ENCODE measurements at places on chromosomes 2 and 18.
A peak's percentile ranks its signal among the peaks of the same experiment; 100 is the strongest.

- no peak for DNase-seq
Measured at GRCh38 chr2:149360106-149360505, 29.7 kb downstream of the LYPD6 start.

- no peak for DNase-seq
Measured at GRCh38 chr2:126946318-126947102, 47.8 kb downstream of the TEX51 start.

DNA sequence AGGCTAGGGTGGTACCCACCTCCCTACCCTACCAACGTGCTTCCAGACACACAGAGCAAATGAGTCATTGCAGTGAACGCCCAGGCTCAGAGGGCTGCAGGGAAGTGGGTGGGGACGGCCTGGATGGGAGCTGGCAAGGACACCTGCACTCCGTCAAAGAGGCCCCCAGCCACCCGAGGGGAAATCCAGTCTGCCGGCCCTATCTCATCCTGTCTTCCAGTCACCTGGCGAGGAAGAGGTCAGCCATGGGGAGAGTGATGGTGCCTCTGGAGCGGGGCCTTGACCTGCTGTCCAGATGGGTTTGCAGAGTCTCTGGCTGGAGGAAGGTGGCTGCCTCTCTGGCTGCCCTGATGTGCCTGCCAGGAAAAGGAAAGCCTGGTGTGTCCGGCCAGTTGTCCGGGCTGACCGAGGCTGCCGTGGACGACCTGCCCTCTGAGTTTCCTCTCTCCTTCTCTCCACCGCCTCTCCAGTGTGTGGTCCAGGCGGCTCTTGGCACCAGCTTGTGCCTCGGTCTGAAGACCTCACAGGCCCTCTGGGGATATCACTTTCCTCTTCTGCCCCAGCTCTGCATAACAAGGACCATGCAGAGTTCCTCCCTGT lies 209.7 kb upstream of the COPS8 start:
- DNase-seq: no peak

DNA sequence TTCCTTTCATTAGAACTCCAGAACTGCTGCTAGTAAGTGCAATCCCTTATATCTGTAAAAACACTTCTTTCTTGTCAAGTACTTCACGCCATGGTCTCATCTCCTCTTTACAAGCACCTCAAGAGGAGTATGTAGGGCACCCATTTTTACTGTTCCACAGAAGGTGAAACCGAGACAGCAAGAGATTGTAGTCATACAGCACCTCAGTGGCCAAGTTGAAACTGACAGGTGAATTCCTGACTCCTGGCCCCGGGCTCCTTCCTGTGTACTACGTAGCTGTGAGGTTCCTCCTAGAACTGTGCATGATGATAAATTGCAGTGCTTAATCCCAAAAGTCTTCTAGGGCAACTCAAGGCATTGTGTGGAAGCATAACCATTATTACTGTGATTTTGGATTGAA lies 131.5 kb upstream of the MEIS1 start:
- no peak for DNase-seq

- DNase-seq: no peak
Measured at GRCh38 chr2:203603456-203604389, 68.6 kb upstream of the RAPH1 start.

GRCh38 chr2:83471655-83472054 lies 987.4 kb downstream of the SUCLG1 start:
- DNase-seq: peak; percentile 52

GRCh38 chr2:109195193-109196045 lies 66.4 kb downstream of the SH3RF3 start:
- DNase-seq: no peak

DNA sequence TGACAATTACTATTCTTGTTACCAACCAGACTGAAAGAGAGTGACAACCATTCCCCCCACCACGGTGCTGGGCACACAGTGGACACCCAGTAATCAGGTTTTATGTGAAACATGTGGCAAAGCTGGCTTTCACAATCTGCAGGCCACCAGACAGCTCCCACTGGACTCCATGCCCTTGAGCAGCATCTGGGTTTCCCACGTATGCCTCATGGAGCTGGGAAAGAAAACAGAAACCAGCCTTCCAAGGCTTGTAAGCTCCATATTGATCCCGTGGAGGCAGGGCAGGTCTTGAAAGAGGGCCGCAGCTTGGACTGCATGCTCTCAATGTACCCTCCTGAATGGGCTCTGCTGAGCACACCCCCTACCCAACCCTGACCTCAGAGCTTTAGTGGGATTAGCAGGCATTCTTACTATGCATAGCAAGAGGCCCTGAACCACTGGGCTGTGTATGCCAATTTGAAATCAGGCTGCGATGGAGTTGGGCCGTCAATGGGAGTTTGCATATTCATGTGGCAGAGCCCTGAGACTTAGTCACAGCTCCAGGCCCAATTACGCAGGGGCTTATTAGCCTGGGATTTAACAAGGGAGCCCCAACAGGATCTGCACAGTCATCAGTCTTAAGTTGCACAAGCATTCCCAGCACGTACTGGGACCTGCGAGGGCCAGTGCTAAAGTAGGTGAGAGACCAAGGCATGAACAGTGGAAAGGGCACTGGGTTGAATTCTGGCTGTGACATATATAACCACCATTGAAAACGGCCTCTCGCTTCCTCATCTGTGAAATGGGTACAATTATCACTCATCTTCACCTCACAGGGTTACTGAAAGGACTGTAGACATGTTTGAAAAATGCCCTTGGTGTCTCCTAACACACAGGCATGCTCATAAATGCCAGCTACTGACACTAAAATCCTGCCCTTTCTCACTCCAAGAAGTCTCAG lies 10.5 kb downstream of the C1QL2 start:
- no peak for DNase-seq

DNA sequence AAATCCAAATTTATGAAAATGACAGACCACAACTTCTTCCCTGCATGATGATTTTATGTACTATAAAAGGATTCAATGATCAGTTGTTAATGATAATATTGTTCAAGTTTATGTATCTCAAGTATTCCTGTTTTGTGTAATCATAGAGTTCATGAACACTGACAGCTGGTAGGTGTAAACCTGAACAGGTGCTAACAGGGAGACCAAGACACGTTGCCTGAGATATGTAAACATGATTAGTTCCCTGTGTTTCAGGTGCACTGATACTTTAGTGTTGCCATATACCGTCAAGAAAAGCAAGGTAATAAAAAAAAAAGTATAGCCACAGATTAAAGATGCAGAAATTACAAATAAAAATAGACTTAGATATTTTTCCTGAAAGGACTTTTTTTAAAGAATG lies 131.8 kb downstream of the BAZ2B start:
- DNase-seq: no peak

- no peak for DNase-seq
Measured at GRCh38 chr2:162317861-162318327, 590 bp downstream of the IFIH1 start.

- DNase-seq: no peak
Measured at GRCh38 chr18:43868497-43868995, 591.3 kb upstream of the SYT4 start.

DNA sequence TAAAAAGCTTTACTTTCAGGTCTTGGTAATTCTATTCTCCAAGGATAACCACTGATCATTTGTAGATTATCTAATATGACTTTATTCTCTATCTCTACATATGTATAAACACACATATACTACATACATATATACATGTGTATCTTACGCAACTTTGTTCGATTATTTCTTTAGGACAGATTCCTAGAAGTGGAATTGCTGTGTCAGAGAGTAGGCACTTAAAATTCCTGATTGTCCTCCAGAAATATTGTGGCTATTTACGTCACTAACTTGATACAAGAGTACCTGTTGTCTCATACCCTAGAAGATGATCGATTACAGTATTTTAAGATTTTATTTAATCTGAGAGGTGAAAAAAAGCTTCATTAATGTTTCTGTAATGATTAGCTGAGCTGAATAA lies 57.9 kb downstream of the FAM98A start:
- no peak for DNase-seq

DNA sequence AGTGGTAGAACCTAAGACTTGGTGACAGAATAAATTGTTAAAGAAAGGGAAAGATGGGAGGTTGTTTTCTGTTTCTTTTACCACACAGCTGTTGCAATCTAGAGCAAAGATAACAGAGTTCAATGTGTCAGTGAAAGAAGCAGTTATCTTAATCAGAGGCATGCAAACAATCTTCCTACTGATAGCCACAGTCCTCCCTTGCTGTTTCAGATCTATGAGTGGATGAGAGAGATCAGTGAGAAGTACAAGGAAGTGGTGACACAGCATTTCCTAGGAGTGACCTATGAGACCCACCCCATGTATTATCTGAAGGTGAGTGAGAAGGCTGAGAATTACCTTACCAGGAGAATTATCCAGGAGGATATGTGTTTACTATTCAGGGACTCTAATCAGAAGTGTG lies 15.9 kb downstream of the CPO start:
- DNase-seq: no peak

GRCh38 chr18:57836557-57836956 lies 33.4 kb upstream of the ATP8B1 start:
- DNase-seq: no peak

GRCh38 chr2:237456200-237456843 lies 30.7 kb upstream of the MLPH start:
- DNase-seq: peak; percentile 73

- DNase-seq: no peak
Measured at GRCh38 chr2:235382601-235383000, 111.2 kb upstream of the AGAP1 start.

GRCh38 chr2:239285071-239285931 lies 115.5 kb downstream of the HDAC4 start:
- DNase-seq: no peak

DNA sequence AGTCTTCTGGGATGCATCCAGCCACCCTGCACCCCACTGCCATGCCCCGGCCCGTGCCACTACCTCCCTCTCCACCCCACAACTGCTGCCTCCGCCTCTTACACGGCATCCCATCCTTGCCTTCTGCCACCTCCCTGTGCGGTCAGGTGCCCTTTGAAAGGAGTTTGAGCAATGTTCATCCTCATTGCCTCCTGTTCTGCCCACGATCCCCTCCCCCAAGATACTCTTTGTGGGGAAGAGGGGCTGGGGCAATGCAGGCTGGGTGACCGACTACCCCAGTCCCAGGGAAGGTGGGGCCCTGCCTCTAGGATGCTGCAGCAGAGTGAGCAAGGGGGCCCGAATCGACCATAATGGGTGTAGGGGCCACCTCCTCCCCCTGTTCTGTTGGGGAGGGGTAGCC lies 8.4 kb downstream of the MFSD2B start:
- DNase-seq: no peak

GRCh38 chr18:1663879-1664705 lies 759.4 kb downstream of the ADCYAP1 start:
- peak; percentile 8 for DNase-seq

DNA sequence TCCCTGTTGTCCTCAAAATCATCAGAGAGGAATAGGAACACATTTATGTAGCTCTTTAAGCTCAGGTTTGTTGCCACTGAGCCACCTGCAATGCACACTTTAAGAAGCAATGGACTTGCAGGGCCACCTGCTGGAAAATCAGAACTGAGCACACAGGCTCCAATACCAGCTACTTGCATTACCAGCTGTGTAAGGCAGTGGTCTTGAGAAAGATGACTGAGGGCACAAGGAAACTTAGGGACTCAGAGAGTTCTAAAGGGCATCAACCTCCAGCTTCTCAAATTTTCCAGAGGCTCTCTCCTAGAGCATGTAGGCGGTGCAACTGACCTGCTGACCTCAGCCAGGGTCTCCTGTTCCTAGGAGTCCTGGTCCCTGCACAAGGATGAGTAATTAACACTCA lies 2.5 kb upstream of the CNDP2 start:
- DNase-seq: peak; percentile 49

GRCh38 chr2:20986024-20986939 lies 57.6 kb downstream of the APOB start:
- no peak for DNase-seq

- no peak for DNase-seq
Measured at GRCh38 chr2:120224735-120225548, 1.7 kb upstream of the TMEM185B start.

GRCh38 chr2:28666496-28667184 lies 85.0 kb upstream of the PPP1CB start:
- DNase-seq: no peak

DNA sequence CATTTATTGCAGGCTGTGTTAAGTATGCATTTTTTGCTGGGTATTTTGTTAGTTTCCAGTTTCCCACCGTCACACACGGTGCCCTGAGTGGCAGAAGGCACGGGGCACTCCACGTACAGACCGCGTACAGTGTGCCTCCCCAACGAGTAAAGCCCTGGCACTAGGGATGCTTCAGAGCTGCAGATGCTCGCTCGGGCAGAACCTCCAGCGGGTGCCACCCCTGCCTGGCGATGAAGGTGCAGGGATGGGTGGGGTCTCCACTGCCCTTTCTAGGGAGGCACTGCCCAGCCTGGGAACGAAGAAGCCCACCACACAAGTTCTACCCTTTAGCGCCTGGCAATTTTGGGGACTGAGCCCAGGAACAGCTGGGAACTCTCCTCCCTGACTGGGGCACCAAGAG lies 4.1 kb downstream of the GREB1 start:
- DNase-seq: no peak

GRCh38 chr2:113700186-113700841 lies 56.1 kb downstream of the SLC35F5 start:
- no peak for DNase-seq

GRCh38 chr18:36593001-36593400 lies 235.8 kb downstream of the TPGS2 start:
- DNase-seq: no peak

DNA sequence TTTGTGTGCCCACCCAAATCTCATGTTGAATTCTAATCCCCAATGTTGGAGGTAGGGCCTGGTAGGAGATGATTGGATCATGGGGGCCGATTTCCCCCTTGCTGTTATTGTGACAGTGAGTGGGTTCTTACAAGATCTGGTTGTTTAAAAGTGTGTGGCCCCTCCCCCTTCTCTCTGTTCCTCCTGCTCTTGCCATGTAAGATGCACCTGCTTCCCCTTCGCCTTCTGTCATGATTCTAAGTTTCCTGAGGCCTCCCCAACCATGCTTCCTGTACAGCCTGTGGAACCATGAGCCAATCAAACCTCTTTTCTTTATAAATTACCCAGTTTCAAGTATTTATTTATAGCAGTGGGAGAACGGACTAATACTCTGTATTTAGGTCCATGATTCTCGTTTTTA lies 588.1 kb downstream of the DCDC2C start:
- DNase-seq: no peak

DNA sequence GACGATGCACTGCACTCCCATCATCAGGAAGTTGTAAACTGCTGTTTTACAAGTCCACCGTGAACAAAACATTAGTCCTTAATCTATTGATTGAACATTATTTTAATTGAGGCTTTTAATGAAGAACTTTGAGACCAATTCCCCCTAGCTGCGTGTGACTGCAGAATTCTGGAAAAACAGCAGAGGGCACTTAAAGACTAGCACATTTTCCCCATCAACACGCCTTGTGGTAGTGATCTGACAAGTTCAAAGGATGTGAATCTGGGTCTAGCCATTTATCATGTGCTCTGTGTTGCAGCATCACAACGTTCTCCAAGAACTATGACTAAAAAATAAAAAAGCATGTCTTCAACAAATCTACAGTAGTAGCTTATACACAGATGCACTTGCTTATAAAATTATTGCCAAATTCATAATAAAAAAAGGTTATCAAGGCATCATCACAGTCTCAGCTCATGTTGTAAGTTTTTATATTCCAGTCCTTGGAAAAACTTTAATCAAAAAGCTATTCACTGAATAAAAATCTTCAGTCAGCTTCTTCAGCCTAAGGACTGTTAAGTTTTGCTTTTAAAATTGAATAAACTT lies 35.8 kb downstream of the SKOR2 start:
- DNase-seq: peak; percentile 37

All from renal pelvis (tissue), 12 donors.